ENCODE measurements at places on chromosomes 16 and 17. TPM values are rescaled to one million over a fixed set of nuclear protein-coding genes. Genes with fewer than 3 reads are reported as not detected.

GRCh38 chr16:68093816-68094613, 8.8 kb downstream of the NFATC3 start:
- DNase-seq, result no peak

DNA sequence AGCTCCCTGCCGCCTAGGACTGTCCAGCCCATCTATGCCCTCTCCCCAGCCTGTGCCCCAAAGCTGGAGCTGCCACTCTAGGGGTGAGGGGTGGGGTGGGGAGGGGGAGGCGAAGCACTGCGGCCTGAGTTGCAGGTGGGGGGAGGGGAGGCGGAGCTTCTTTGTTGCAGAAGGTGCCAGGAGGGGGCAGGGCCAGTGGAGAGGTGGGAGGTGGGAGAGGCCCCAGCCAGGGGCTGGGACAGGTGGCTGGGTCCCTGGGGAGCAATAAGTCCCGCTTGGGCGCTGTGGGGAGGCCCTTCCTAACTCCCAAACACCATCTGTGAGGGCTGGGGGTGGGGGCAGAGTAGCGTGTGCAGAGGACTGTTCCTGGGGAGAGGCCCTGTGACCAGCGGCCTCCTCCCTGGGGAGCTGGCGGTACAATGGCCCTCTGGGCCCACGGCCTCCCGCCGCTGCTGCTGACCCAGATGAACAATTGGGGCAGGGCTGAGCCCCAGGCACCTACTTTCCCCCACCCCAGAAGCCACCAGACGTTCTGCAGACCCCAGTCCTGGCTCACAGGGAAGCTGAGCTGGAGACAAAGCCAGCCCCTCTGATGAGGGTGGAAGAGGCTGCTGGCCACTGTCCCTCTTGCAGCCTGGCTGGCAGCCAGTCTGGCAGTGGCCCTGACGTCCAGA, 2.2 kb upstream of the NTN3 start:
- DNase-seq, result peak; percentile 50

DNA sequence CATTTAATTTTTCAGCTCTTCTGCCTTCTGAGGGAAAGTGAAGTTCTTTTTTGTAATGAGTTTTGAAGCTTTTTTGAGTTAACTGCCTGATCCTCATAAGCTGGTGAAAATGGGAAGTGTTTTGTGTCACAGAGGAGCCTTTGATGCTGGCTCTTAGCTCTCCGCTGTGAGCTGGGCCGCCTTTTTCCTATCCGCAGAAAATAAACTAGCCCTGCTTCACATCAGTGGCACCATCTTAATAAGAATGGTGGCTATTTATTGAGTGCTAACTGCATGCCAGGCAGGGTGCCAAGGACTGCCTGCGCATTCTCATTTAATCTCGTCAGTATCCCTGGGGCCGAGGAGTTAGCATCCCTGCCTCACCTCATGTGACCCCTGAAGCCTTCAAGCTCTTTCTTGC, 309.0 kb downstream of the CPPED1 start:
- no peak for DNase-seq

Gene ZNF423
- total RNA-seq, result 22.5 TPM

- peak; percentile 91 for DNase-seq
These were observed 10.6 kb downstream of the ATP6V0D1 start for GRCh38 chr16:67470359-67470758.

DNA sequence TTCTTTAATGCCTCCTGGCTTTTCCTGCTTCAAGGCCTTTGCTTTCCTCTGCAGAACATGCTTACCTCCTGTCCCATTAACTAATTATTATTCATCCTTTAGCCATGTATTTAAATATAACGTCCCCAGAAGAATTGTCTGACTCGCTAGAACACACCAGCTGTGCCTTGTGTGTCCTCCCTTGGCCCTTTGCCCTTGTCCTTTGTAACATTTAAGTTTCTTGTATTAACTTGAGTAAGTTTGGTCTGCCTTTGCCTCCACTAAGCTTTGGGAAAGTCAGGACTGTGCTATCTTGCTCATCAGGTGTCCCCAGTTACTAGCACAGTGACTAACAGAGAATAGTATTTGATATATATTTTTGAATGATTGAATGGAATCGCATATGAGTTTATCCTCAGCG, 29.6 kb upstream of the ABCA9 start:
- no peak for DNase-seq

- no peak for DNase-seq
These were observed 39.4 kb upstream of the CHMP6 start for GRCh38 chr17:80952291-80952690.

- no peak for DNase-seq
These were observed 1.7 kb downstream of the PERCC1 start for GRCh38 chr16:1432388-1433262.

DNA sequence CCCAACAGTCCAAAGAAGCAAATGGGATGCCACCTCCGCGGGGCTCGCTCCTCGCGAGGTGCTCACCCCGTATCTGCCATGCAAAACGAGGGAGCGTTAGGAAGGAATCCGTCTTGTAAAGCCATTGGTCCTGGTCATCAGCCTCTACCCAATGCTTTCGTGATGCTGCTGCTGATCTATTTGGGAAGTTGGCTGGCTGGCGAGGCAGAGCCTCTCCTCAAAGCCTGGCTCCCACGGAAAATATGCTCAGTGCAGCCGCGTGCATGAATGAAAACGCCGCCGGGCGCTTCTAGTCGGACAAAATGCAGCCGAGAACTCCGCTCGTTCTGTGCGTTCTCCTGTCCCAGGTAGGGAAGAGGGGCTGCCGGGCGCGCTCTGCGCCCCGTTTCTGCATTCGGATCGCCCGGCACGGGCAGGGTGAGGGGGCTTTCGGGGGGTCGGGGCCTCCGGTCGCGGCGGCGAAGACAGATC, at the start of gene CDH13:
Gene CDH13 (plus strand): TSS at position 179 of the 471 bp plus-strand sequence.
- peak; percentile 79 for DNase-seq

DNA sequence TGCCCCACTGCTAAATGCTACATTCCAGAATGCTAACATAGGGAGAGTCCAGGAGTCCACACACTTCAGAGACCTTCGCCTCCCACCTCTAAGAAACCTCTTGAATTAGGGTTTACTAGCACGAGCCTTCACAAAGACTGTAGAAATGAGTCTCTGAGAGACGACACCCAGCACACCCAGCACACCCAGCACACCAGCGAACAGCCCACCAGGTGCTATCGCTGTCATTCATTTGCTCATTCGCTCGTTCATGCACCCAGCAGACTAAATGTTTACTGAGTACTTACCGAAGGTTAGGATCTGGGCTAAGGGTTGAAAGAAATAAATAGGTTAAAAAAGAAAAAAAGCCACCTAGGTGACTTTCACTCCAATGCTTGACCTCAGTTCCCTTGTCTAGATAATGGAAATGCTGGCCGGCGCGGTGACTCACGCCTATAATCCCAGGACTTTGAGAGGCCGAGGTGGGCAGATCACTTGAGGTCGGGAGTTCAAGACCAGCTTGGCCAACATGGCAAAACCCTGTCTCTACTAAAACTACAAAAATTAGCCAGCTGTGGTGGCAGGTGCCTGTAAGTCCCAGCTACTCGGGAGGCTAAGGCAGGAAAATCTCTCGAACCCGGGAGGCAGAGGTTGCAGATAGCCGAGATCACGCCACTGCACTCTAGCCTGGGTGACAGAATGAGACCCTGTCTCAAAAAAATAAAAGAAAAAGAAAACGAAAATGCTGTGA, 100.8 kb downstream of the ADCY9 start:
- no peak for DNase-seq
